ENCODE measurements at places on chromosomes 7 and 10. TPM values are rescaled to one million over a fixed set of nuclear protein-coding genes. Genes with fewer than 3 reads are reported as not detected.

Gene SGPL1
- total RNA-seq: 46.2 TPM

Gene GPER1
- total RNA-seq: 20.7 TPM

Gene CALML3
- not detected for total RNA-seq

Gene AFAP1L2
- 4.9 TPM for total RNA-seq

Gene SCRN1
- total RNA-seq: 66.6 TPM

Gene ATP6V0A4
- total RNA-seq: not detected

Gene ADAM22
- 2.0 TPM for total RNA-seq

Gene IGFBP1
- not detected for total RNA-seq

Gene ADK
- total RNA-seq: 53.8 TPM

Gene TRA2A
- total RNA-seq: 184 TPM

Gene NRCAM
- total RNA-seq: 4.6 TPM

Gene TMEM229A
- not detected for total RNA-seq

Gene KIAA1549
- 0.36 TPM for total RNA-seq

Gene RSPH10B2
- 1.6 TPM for total RNA-seq

Gene GNAT3
- total RNA-seq: not detected

Gene NUTM2E
- total RNA-seq: 0.63 TPM

Gene SLC25A40
- 34.5 TPM for total RNA-seq

Gene PAPSS2
- not detected for total RNA-seq

Gene UCMA
- not detected for total RNA-seq

Gene GIMAP1
- total RNA-seq: 0.30 TPM

Gene FBXL13
- total RNA-seq: 4.0 TPM

Gene SUGCT
- 2.6 TPM for total RNA-seq

Gene FOXP2
- total RNA-seq: not detected

Gene C7orf33
- not detected for total RNA-seq

Gene OR6B1
- not detected for total RNA-seq

Gene CPXM2
- total RNA-seq: not detected
